Gastrocnemius medialis (tissue), 4 donors: ENCODE measurements at places on chromosomes 4 and X.

DNA sequence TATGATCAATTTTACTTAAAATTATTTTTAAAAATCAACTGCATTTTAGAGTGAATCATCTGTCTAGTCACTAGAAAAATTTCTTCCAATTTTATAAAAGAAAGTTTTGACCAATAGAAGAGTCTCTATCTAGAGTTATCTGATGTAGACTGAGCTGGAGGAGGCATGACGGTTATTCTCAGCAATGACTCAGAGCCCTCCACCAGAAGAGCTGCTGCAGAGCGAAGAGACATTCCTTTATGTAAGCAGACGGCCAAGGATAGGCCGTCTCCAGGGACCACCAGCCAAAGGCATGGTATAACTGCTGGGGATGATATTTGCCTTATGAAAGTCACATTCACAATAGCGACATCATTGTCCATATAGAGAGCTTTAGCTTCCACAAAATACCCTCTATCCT lies 23.0 kb downstream of the LDB2 start:
- H3K4me1 ChIP-seq = peaks cover 6% of the 10 kb centered on the region
- no peaks in the 10 kb centered on the region for H3K27me3 ChIP-seq
- no peak overlapping the region for H3K27ac ChIP-seq
- no peak for DNase-seq
- no peaks in the 10 kb centered on the region for H3K36me3 ChIP-seq
- no peak overlapping the region for H3K4me3 ChIP-seq

GRCh38 chr4:52939325-52939724 lies 77.2 kb downstream of the RASL11B start:
- no peak overlapping the region for H3K27ac ChIP-seq
- H3K27me3 ChIP-seq = no peaks in the 10 kb centered on the region
- H3K4me1 ChIP-seq = peaks cover 6% of the 10 kb centered on the region

- peaks cover 6% of the 10 kb centered on the region for H3K27me3 ChIP-seq
- H3K27ac ChIP-seq = no peak overlapping the region
- no peaks in the 10 kb centered on the region for H3K36me3 ChIP-seq
- H3K4me3 ChIP-seq = no peak overlapping the region
- no peak for DNase-seq
- peaks cover 15% of the 10 kb centered on the region for H3K4me1 ChIP-seq
Observed at GRCh38 chr4:20249333-20249732, 2.4 kb upstream of the SLIT2 start.

DNA sequence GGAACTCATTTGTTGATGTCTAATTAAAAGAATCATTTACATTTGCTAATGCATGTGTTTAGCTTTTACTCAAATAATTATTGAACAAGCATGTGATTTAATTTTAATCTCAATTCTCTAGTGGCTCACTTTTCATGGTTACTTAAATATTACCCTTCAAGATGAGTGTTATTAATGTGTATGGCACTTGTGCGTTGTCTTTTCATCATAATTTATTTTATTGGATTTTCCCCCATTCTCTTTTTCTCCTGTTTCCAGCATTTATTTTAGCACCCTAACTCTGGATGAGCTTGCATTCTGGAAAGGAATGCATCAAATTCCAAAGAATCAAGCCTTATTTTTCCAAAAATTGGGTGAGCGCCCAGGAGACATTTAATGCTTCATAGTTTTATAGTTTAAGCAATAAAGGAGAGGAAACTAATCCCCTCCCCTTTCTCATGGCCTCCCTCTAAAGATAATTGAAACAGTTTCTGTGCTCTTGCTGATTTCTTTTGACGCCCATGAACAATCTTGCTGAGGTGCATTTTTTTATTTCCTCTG lies 191.1 kb upstream of the FAT4 start:
- no peak overlapping the region for H3K27ac ChIP-seq
- DNase-seq = no peak
- H3K27me3 ChIP-seq = no peaks in the 10 kb centered on the region
- H3K4me3 ChIP-seq = no peak overlapping the region
- no peaks in the 10 kb centered on the region for H3K4me1 ChIP-seq

- H3K27me3 ChIP-seq = no peaks in the 10 kb centered on the region
- no peak overlapping the region for H3K4me3 ChIP-seq
- H3K4me1 ChIP-seq = no peaks in the 10 kb centered on the region
- H3K27ac ChIP-seq = no peak overlapping the region
- DNase-seq = no peak
- no peaks in the 10 kb centered on the region for H3K36me3 ChIP-seq
Observed at GRCh38 chrX:85627363-85627762, 247.9 kb upstream of the POF1B start.

GRCh38 chr4:80566203-80566872 lies 230.8 kb downstream of the CFAP299 start:
- no peak overlapping the region for H3K4me3 ChIP-seq
- no peaks in the 10 kb centered on the region for H3K4me1 ChIP-seq
- no peaks in the 10 kb centered on the region for H3K27me3 ChIP-seq
- no peak overlapping the region for H3K27ac ChIP-seq
